LNCaP clone FGC (cell line): ENCODE measurements at places on chromosomes 11 and 22.

DNA sequence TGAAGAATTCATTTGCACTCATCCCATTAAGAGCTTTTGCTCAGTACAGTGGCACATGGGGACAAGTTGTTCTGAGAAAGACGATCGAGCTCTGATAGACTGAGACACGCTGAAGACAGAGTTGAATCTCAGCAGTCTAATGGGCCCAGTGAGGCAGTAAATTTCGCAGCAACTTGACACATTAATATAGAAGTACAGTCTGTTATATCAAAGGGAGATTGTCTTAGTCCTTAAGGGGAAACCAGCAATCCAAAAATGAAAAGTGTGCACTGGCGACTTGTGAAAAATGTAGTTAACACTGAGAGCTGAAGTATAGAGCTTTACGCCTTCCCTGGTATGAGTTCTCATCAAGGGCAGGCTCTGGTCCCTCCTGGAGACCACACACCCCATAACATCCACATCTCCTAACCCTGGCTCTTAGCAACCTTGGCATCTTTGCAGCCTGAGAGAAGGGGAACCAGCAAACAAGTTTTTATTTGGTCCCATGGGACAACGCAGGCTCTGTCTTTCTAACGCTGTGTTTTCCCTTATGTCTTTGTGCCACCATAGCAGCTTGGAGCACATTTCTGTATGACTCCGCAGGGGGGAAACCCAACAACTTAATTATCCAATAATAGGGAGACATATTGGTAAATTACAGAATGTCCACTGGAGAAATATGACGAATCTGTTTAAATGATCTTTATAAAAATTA is 952.5 kb downstream of the OPCML start:
- no peak for DNase-seq

GRCh38 chr22:44622147-44622427 is 79.9 kb upstream of the PRR5 start:
- DNase-seq: peak; percentile 28

DNA sequence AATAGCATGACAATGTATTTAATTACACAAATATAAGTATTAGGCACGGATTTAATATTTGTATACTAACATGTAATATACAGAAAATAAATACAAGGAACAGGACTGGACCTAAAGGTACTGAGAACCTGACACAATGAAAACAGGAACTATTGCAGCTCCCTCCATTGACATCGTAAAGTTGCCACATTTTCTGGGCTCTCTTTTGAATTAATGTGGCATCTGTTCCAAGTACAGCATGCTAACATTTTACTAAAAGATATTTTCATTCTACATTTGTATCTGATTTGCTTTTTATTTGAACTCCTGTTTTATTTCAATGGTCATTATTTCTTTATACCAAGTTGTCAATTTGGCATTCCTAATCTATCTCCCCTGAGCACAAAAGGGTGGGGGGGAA is 15.3 kb downstream of the PHF21A start:
- DNase-seq: no peak

DNA sequence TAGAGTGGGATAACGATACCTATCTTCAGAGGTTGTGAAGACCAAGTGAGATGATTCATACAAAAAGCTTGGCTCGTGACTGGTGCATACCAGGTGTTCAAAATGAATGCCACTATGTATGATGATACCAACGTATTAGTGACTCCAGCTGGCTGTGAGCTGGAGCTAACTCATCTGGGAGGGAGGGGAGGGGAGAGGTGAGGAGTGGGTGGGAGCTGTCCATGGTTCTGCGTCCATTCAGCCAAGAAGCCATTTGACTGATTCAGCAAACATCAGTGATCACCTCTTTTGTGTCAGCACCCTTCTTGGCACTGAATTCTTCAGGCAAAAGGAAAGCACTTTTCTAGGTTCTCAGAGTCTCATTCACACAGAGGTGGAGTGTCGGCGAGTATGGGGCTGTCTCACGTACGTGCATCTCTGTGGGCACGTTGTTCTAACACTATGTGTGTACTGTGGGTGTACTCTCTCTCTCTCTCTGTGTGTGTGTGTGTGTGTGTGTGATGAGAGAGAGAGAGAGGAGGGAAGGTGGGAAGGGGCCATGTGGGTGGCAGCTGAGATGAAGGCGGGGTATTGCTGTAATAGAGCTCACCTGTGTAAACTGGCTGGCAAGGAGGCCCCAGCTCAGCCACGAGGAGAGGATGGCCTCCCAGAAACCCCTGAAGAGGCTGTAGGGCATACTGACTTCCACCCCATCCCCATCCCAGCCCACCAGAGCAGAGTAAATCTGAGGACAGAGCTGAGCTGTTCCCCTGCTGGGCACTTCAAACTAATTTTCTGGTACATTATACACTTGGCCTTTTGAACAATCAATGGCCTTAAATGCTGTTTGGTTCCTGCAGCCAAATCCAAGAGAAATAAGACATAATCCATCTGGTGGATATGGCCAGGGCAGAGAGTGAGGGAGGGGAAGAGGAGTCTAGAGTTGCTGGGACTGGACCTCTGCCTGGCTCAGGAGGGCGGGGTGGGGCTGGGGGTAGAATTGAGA is 96.1 kb upstream of the THY1 start:
- peak; percentile 25 for DNase-seq

- no peak for DNase-seq
Observed at GRCh38 chr11:104891135-104891534, 7.1 kb downstream of the CASP12 start.

DNA sequence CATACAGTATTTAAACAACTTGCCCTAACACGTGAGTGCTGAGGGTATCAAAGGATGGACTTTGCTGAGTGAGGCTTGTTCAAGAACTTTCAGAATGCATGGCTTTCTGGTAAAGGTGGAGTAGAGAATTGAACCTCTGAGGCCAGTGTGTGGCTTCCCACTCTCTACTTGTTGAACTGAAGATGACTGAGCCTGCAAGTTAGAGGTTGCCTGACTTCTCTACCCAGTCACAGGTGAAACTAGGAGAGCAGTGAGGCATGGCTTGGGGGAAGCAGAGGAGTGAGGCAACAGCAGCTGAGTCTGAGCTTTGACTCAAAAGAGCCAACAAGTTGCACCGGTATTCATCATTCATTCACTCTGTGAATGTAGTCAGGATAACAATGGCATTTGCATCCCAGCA is 256.4 kb upstream of the SESN3 start:
- no peak for DNase-seq

DNA sequence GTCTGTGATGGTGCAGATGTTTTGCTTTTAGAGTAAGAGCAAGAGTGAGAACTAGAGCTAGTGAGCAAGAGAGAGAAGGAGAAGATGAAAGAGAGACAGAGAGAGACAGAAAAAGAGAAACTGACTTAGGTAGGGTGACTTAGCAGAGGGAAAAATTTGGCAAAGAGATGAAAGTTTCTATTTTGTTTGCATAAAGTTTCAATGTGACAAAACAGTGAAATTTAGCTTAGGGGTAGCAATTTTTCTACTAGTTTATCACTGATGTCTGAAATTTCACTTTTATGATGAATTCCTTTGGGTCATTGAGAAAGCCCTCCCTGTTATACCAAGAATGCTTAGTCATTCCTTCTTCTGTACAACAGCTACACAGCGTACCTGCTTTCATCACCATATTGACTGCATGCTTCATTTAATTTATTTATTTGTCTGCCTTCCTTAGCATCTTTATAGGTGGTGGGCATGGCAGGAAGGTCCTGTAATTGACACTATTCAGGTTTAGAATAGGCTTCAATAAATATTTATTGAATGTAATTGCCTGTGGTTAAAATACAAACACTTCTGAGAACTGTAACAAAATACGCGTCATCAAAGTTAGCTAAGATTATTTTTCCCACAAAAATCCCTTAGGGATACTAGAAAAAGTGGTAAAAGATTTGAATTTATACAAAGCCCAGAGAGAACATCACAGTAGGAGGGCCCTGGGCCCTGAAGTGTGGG is 19.9 kb upstream of the CTSC start:
- DNase-seq: no peak
